ENCODE measurements at places on chromosomes 3 and 15. TPM values are rescaled to one million over a fixed set of nuclear protein-coding genes. Genes with fewer than 3 reads are reported as not detected.

DNA sequence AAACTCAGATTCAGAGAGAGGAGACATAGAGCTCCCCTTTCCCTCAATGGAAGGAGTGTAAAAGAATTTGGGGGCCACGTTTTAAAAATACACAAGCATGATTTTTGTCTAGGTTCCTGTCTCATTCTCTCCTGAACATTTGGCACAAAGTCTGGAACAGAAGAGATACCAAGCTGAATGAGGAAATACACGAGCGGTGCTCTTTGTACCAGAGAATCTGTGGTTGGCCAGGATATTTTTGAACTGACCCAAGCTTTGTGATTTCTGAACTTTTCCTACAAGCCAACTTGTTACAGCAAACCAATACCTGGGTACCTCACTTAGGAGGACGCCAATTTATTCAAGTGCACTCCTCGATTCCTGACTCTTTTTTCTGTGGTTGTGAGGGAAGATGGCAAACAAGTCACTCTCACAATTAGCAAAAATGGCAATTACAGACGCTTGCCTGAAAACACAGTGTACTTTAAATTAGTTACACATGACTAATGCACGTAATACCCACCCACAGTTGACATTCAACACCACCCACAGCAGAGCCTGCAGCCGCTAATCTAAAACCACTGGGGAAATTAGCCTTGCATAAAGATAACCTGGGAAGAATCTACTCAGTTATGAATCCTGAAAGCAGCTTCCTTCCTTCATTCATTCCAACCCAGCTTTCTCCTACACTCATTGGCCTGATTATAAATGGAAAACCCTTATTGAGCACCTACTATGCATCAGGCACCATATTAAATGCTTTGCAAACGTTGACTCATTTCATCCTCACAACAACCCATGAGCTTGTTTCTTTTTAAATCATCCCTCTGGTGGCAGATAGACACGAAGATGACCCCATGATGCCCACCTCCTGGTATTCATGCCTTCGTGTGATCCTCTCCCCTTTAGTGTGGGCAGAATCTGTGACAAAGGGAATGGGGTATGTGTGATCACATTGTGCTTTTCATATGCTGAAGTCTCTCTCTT, 293.5 kb downstream of the KBTBD8 start:
- no peak for DNase-seq

PLSCR5 gene
- not detected for polyA plus RNA-seq

GRCh38 chr15:22224241-22224671, 143.9 kb downstream of the OR4M2 start:
- no peak for DNase-seq

DNA sequence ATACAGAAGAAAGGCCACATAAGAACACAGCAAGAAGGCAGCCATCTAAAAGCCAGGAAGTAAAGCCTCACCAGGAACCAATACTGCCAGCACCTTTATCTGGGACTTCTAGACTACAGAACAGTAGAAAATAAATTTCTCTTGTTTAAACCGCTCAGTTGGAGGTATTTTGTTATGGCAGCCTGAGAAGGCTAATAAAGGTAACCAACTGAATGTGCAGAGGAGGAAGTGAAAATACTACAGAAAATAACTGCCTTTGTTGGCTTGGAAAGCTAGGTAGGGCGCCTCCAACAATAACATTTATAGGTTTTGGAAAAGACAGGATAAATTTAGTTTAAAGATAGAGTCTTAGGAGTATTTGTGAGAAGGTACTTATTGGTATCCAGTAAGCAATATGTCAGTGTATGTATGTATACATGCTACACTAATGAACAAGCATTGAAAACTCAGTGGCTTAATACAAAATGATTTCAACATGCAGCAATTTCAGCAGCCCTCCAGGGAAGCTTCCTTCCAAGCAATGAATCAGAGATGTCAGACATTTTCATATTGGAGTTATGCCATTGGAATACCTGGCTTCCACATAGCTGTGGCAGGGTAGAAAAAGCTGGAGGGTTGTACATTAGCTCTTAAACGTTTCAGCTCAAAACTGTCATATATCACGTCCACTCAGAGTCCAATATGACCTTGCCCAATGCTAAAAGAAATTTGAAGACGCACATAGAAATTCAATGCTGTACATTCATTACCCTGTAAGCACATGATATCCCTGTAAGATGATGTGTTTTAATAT, 48.9 kb downstream of the ZBBX start:
- DNase-seq, result no peak

DNA sequence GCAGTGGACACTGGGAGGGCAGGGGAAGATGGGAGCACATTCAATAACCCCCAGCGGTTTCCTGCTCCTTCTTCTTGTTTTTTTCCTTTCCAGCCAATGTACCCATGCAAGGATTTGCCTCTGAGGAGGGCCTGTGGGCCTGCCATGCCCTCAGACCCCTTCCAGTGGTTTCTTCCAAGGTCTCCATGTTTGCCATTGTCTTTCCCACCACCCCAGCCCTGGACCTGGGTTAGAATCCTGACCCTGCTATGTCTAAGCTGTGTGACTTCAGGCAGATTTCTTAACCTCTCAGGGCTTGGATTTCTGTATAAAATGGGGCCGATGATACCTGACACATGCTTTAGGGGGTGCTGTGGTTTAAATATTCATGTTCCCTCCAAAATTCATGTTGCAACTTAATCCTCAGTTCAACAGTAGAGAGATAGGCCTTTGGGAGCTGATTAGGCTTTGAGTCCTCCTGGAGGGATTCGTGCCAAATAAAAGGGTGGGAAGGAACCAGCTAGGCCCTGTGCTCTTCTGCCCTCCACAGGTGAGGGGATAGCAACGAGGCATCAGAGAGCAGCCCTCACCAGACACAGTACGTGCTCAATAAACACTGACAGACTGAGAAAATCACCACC, 46.3 kb upstream of the FLNB start:
- DNase-seq, result no peak

OXTR gene
- polyA plus RNA-seq, result 1.00 TPM

ZBBX gene
- polyA plus RNA-seq, result 6.7 TPM

- DNase-seq, result no peak
Measured at GRCh38 chr15:20340931-20341661, 200.5 kb downstream of the GOLGA6L6 start.

GRCh38 chr15:86157606-86158293, 78.1 kb downstream of the AGBL1 start:
- DNase-seq, result no peak

TGM4 gene
- polyA plus RNA-seq, result 0.06 TPM

GRCh38 chr15:61318301-61318700, 89.2 kb upstream of the RORA start:
- DNase-seq, result no peak

DNA sequence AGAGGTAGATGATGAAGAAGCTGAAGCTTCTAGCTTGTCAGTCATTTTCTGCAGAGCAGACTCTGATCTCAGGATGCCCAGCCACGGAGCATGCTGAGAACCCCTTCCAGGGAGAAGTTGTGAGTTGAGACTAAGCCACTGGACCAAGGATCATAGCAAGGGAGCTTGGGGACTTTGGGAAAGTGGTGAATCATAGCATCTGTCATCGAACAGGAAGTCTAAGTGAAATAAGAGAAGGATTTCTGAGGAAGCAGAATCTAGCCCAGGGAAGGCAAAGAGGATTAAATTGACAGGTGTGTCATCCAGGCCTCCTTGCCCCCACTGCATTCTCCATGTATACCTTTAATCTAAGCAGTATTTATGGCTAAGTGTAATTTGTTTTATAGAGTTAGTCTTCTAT, 71.8 kb upstream of the TMEM108 start:
- no peak for DNase-seq

- DNase-seq, result no peak
Measured at GRCh38 chr3:85081191-85081906, 122.6 kb downstream of the CADM2 start.

Measured in right renal cortex interstitium (tissue), 3 donors.